Osteoblast (primary cell): ENCODE measurements at places on chromosomes 4 and X. TPM values are rescaled to one million over a fixed set of nuclear protein-coding genes. Genes with fewer than 3 reads are reported as not detected.

GRCh38 chrX:17187136-17187756 is 187.8 kb upstream of the NHS start:
- DNase-seq = no peak

DNA sequence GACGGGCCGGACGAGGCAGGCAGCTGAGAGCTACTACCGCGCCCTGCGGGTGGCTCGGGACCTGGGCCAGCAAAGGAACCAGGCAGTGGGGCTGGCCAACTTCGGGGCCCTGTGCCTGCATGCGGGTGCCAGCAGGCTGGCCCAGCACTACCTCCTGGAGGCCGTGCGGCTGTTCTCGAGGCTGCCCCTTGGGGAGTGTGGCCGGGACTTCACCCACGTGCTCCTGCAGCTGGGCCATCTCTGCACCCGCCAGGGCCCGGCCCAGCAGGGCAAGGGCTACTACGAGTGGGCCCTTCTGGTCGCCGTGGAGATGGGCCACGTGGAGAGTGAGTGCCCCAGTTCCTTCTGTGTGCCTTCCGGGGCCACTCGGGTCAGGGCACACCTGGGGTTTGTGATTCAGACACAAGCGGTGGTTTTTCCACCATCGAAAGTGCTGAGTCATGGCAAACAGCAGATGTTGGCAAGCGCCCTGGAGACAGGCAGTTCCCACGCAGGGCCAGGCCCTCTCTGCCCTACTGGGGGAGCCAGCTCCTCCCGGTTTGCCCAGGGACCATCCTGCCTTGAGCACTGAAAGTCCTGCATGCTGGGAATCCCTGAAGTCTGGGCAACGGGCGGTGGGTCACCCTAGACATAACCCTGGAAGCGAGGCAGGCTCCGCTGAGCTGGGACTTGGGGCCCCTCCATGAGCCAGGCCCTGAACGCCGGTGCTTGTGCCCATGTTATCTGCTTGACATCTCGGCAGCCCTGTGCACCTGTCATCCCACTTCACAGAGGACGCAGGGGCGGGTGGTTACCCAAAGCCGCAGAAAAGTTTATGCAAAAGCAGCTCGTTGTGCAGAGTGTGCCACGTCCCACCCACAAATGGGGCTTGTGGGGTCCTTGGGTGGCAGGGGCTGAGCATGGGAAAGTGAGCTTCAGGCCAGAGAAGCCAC is 29.5 kb downstream of the SH3TC1 start:
- DNase-seq = peak; percentile 97

DNA sequence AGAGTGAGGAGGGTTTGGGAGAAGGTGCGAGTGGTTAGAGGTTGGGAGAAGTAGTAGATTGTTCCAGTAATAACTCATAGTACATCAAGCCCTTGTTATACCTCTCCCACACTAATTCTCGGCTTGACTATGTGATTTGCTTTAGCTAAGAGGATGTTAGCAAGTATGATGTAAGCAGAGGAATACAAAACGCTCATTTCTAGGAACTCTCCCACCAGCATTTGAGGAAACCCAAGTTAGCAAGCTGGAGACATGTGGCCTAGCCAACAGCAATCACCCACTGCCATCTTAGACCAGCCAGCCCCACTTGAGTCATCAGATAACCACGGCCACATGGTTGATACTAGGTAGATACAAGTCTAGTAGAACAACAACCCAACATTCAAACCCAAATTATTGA is 14.2 kb downstream of the FTHL17 start:
- no peak for DNase-seq

GRCh38 chrX:154372612-154373022 is 1.8 kb downstream of the FLNA start:
- DNase-seq = peak; percentile 97

The SRPK3 gene
- 0.36 TPM in 1 of 2 replicates, not detected in the other for total RNA-seq

DNA sequence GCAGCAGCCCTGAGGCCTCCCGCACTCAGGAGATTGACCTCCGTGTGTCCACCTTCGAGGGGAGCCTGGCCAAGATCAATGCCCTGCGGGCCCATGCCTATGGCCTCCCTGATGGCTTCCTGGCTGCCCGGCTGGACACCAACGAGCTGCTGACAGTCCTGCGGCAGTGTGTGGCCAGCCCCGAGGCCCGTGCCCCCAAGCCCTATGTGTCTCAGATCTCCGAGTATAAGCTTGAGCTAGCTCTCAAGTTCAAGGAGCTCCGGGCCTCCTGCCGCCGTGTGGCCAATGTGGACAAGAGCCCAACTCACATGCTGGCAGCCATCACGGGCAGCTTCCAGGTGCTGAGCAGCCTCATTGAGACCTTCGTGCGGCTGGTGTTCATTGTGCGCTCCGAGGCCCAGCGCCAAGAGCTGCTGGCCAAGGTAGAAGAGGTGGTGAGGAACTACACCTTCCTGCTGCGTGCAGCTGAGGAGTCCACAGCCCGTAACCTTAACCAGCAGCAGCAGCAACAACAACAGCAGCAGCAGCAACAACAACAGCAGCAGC is 25.5 kb upstream of the PRPS1 start:
- DNase-seq = no peak

- DNase-seq = peak; percentile 38
Measured at GRCh38 chr4:7964890-7965662, 25.4 kb upstream of the AFAP1 start.

DNA sequence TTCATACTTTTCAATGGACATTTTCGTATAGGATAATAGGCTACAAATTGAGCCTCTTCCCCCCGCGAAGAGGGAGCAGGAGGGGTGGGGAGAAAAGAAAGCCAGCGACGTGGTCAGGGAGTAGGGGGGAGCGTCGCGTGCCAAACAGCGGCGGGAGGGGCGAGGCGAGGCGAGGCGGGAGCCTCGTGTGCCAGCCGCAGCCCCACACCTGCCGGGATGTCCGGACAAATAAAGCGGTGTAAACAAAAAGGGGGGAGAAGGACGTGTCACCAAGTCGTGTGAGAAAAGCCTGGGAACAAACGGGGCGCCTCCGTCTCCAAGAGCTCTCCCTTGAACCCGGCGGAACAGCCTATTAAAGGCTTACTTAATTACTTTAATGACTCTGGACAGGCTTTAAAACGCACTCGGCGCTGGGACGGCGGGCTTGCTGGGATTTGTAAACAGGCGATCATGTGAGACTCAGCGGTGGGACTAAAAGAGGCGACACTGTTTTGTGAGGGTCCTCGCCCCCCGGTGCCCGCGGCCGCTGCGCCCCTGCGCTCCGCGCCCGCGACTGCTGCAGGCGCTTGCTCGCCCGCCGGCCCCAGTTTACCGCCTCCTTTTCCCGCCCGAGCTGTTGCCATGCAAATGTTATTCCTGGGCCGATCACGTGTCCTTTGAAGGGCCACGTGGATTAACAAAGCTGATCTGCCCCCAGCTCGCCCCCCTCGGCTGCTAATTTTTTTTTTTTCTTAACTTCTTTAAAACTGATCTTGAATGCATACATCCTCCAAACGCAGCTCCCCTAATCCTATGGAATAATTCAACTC is at the start of gene HELT:
HELT (plus strand) TSS at position 527 of the 809 bp plus-strand sequence. CDS start 439 bp downstream, outside the sequence.
- no peak for DNase-seq

GRCh38 chr4:48470570-48470969 is 12.6 kb upstream of the SLC10A4 start:
- no peak for DNase-seq
